ENCODE measurements at places on chromosomes 6 and 20.

- DNase-seq = no peak
Observed at GRCh38 chr6:56522495-56523270, 120.0 kb downstream of the DST start.

DNA sequence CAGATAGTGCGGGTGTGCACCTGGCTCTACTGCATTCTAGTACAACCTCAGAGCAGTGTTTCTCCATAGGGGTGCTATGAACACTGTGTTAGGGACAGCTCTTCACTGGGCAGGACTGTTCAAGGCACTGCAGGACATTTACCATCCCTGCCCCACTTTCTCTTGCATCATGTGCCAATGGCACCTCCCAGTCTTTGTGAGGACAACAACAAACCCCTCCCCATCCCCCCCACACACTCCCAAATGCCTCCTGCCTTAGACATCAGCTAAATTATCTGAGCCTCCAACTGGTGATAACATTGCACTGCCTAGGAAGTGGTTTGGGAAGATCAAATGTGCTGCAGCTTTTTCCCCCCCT lies 98.9 kb downstream of the FYN start:
- no peak for DNase-seq

DNA sequence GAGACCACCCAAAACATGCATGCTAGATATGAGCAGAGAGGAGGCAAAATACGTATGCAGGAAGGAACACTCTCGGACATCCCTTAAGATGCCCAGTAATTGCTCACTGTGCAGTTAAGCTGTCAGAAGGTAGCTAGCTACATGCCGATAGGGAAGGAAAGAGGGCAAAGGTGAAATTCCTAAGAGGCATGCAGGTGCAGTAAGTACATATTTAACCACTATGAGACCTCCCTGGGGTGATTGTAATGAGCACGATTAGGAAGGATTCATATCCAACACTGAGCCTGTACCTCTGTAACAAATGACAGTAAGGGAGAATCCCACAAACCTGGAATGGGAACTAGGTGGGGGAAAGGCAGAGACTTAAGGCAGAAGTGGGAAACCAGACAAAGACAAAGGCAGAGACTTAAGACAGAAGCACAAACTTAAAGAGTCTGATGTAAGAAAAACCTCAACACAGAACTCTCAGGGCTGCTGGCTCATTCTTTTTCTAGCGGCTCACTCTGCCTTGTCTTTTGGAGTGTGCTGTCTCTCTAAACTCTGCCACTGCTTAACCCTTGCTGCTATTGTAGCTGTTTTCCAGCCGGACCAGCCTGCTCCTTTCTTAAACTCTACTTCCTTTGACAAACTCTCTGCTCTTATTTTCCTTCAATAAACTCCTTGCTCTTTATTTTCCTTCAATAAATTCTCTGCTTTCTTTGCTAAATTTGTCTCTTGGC lies 148.1 kb downstream of the UBE3D start:
- no peak for DNase-seq

DNA sequence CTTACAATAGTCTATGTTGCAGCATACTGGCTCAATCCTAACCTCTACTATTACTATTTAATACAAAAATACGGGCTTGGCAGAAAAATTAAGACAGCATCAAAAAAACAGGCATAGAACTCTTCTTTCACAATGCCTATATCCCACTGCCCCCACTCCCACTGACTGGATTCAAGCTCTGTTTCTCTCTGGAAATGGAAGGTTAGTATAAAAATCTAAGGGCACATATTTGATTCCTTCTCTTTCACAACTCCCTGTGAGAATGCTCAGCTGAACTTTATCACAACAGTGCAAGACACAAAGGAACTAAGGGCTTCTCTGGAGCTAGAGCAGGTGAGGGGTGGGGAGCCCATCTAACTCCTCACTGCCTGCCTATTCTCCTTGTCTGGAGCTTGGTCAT lies 258.4 kb upstream of the FAM83B start:
- no peak for DNase-seq

- no peak for DNase-seq
Observed at GRCh38 chr6:79684876-79685275, 53.7 kb downstream of the SH3BGRL2 start.

GRCh38 chr6:64988148-64988547 lies 718.9 kb downstream of the EYS start:
- no peak for DNase-seq

DNA sequence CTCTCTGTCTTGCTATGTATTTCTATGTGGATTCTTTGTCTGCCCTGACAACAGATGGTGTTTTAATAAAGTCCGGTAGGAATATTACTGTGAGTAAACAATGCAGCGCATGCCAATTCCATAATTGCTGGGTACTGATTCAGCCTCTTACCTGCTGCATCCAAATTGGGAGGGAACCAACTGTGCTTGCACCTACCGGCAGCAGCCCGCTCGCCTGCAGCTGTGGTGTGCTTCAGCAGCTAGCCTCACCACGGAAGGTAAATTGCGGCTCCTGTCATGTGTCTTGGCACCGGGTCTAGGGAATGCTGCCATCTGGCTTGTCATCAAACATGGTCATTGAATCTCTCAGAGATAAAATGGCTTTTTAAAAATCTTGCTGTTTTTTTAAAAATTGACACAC lies 704.8 kb upstream of the SLC35B3 start:
- DNase-seq = peak; percentile 30

DNA sequence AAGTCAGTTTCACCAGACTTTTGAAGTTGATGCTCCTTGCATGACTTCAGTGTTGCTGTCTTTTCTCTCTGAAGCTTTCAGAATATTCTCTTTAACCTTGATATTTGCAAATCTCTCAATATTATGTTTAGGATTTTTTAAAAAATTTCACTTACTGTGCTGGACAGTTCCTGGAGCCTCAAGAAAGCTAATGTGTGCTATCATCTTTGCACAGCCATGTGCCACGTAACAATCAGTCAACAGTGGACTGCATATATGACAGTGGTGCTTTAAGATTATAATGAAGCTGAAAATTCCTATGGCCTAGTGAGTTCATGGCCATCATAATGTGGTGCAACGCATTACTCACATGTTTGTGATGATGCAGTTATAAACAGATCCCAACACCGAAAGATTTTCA lies 59.1 kb upstream of the OGFRL1 start:
- no peak for DNase-seq

GRCh38 chr6:50285735-50286134 lies 236.0 kb upstream of the DEFB112 start:
- DNase-seq = no peak

- DNase-seq = no peak
Observed at GRCh38 chr6:68032217-68032616, 602.9 kb upstream of the ADGRB3 start.

GRCh38 chr6:74946961-74947360 lies 258.9 kb downstream of the COL12A1 start:
- no peak for DNase-seq

DNA sequence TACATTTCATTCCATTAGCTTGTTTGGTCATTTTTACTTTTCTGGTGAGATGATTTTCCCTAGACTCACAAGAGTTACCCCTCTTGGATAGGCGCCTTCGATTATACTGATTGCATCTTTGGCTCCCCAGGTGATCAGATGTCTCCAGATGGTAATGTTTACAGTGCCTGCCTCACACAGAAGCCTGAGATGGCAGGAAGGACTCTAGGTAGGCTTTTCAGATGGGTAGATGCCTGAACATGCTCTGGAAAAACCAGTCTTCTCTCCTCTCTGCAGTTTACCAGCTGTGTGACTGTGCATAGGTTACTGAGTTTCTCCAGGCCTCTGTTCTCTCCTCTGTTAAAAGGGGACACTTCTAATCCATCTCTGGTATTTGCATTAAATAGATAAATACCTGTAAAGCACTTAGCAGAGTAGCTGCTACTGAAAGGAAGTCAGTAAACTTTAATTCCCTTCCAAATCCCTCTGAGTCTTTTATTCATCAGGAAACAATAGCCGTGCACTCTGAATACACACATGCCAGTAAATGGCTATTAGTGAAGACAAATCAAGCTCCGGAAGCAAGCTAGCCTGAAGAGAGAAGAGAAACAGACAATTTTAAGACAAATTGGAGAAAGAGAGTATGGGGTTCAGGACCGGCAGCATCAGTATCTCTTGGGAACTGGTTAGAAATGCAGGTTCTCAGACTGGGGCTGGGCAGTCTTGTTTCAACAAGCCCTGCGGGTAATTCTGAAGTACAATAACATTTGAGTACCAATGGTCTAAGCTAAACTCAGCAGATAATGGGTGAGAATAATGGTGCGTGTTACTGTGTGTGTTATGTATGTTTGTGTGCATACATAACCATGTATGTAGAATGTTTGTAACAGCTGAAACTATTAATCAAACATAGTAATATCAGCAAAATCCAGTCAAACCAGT lies 139.4 kb downstream of the UST start:
- no peak for DNase-seq

Data from NCI-H187 (cell line).